ENCODE measurements at places on chromosomes 3 and 15.
A peak's percentile ranks its signal among the peaks of the same experiment; 100 is the strongest.

- DNase-seq: no peak
Observed at GRCh38 chr3:196063049-196063448, 18.8 kb downstream of the TFRC start.

DNA sequence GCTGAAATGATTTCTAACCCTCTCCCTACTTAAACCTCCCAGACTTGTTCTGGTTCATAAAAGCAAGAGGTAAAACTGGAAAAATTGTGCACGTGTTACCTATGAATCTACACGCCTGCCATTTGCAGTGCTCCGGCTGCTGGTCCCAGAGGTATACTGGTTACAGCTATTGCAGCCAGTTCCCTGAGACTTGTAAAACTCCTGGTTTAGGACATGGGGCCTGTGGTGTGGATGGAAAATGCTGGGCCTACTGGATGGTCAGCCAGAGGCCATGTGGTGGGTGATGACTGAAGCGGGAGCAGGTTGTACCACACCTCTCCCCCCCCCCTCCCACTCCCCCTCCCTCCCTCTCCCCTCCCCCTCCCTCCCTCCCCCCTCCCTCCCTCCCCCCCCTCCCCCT, 45.0 kb downstream of the SENP2 start:
- DNase-seq: no peak

DNA sequence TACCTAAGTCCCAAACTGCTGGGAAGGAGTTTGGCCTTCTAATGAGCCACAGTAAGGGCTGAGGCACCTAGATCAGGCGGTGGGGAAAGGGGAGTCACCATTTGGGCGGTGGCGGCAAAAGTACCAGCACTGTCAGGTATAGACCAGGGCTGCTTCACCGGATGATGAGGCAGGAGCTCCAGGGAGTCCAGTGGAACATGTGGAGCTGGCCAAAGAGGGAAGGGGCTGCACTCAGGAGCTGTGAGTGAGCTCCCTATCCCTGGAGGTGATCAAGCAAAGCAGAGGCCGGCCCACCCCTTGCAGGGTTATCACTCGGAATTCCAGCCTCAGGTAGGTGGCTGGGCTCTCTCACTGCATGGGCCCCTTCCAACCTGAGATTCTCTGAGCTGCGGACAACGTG, 108.4 kb downstream of the SEC22A start:
- no peak for DNase-seq

DNA sequence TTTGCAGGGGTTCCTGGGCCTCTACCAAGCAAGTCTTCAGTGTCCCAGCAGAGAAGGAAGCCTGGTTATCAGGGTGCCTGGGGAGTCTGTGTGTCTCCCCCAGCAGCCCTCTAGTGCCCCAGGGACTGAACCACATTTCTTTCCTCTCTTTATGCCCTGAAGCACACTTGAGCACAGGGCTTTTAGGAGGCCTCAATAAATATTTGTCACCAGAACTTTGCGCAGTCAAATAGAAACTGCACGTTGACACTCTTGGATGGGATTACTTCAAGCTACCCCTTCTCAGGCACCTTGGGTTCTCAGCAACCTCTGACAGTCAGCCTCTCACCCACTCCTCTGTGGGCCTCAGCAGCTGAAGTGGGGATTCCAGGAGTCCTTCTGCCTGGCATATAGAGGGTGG, 226.6 kb upstream of the HES1 start:
- DNase-seq: no peak

DNA sequence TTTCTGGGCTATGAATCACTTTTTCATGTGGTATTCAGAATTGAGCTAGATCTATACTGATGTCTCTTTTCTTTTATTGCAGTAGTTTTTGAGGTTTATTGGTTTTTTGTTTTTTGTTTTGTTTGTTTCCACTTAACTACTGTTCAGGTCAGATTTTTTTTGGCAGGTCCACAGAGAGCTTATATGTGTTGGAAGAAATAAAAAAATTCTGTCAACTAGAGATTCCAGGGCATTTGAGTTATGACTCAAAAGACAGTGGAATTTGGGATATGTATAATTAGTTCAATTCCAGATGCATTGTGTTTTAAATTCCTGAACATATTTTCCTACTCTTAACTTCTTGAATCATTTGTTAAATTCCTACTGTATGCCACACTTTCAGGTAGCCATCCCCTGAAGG, 727.2 kb downstream of the SI start:
- DNase-seq: no peak

- DNase-seq: peak; percentile 64
Observed at GRCh38 chr3:156605686-156606605, 51.0 kb upstream of the SSR3 start.

DNA sequence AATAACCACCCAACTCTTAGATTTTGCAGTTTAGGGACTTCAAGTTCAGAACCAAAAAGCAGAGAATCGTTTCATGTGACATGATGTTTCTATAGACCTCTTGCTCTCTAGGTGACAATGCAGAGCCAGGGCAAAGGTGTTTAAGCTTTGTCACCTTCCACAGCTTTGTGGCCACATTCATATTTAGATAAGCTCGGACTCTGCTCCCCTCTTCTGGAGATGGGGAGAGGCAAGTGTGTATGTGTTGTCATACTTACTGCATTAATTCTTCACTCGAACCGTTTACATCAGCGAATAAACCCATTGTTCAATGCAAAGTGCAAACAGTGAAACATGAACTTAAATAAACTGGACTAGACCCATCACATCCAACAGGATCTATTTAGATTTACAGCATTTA, 33.2 kb downstream of the ST3GAL6 start:
- no peak for DNase-seq

- peak; percentile 58 for DNase-seq
Observed at GRCh38 chr15:40873694-40874561, at the start of gene RHOV. Gene RHOV, minus strand, starts transcription at chr15:40874234. Its CDS starts 95 bp downstream, at chr15:40874139.

GRCh38 chr3:79726786-79727185, 41.0 kb downstream of the ROBO1 start:
- DNase-seq: no peak

GRCh38 chr3:52404391-52404790, 40.5 kb downstream of the SEMA3G start:
- peak; percentile 27 for DNase-seq

DNA sequence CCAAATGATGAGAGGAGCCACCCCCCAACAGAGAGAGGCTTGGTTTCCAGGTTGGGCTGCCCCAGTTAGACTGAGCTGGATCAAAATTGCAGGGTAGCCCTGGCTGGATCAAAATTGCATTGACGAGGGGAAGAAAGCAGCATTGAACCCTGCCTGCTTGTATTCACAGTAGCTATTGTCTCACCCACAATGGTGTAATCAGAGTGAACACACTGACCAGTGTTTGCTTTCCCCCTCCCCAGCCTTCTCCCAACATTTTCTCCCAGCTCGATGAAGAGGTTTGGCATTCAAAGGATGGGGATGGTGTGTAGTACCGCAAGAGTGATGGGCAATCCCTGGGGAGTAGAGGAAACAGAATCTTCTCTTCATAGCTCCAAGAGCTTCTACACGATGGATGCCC, 223.8 kb downstream of the ADAMTS9 start:
- no peak for DNase-seq

GRCh38 chr3:43094851-43095250, 11.0 kb downstream of the POMGNT2 start:
- no peak for DNase-seq

GRCh38 chr3:149620291-149621020, 37.4 kb downstream of the WWTR1 start:
- DNase-seq: no peak
